ENCODE measurements at places on chromosomes 4 and X.

DNA sequence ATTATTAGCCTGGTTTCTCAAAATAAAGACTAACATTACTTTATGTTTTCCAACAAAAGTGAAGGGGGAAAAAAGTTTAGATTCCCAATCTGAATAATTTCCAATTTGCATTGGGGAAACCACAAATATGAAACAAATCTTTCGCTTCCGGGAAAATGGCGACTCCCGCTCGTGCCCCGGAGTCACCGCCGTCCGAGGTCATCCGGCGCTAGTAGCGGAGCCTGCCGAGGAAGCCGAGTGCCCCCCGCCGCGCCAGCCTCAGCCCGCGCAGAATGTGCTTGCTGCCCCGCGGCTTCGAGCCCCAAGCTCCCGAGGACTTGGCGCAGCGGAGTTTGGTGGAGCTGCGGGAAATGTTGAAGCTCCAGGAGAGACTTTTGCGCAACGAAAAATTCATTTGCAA, 75.0 kb upstream of the TMPRSS11A start:
- DNase-seq, result no peak

GRCh38 chr4:14138106-14138505, 510.6 kb upstream of the BOD1L1 start:
- no peak for DNase-seq

DNA sequence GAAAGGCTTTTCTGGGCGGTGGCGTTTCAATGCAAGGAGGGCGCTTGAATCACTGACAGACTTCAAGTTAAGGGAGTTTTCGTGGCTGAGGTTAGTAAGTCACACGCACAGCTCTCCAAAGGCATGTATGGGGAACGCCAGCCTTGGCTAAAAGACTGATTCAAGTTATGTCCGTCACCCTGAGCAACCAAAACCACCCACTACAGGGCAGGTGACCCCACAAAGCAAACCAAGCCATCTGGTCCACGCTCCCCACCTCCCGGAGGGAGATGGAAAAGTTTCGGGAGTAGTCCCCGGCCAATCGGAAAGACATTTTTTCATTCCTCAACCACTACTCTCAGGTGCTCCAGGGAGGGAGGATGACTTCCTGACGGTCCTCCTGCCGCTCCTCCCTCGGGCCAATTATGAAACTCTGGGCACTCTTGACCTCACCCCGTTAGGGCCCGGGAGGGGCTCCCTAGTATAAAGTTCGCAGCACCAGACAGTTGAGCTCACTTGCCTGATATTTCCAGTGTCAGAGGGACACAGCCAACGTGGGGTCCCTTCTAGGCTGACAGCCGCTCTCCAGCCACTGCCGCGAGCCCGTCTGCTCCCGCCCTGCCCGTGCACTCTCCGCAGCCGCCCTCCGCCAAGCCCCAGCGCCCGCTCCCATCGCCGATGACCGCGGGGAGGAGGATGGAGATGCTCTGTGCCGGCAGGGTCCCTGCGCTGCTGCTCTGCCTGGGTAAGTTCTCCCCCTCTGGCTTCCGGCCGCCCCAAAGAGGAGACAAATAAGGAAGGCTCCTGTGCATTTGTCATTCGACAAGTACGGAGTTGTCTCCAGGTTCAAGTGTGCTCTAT, at the start of gene EREG:
Gene EREG, plus strand, starts transcription at position 494 of the 840 bp plus-strand sequence. Its CDS starts 164 bp downstream, at position 658.
- no peak for DNase-seq

DNA sequence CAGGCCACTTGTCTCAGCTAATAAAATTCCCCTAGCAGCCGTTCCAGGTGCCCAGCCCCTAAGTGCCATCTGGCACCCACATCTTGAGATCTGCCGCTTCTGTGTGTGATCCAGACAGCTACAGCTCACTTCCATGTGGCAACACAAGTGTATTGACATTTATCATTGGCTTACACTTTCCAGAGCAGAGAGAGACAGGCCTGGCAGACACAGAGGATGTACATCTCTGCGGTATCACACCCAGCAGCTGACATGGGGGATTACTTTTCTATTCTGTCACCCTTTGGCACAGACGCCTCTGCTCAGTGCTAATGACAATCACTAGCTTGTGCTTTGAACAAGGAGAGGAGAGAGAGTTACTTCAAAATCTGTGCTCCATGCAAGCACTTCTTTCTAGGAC, 195.9 kb downstream of the KDR start:
- no peak for DNase-seq

- DNase-seq, result no peak
These were observed 290.9 kb downstream of the KCTD8 start for GRCh38 chr4:44157611-44158277.

- no peak for DNase-seq
These were observed 52.5 kb upstream of the INTU start for GRCh38 chr4:127580300-127580699.

- DNase-seq, result no peak
These were observed 20.6 kb upstream of the MAML3 start for GRCh38 chr4:140174543-140174942.

GRCh38 chr4:66216252-66216651, 546.0 kb upstream of the EPHA5 start:
- no peak for DNase-seq

DNA sequence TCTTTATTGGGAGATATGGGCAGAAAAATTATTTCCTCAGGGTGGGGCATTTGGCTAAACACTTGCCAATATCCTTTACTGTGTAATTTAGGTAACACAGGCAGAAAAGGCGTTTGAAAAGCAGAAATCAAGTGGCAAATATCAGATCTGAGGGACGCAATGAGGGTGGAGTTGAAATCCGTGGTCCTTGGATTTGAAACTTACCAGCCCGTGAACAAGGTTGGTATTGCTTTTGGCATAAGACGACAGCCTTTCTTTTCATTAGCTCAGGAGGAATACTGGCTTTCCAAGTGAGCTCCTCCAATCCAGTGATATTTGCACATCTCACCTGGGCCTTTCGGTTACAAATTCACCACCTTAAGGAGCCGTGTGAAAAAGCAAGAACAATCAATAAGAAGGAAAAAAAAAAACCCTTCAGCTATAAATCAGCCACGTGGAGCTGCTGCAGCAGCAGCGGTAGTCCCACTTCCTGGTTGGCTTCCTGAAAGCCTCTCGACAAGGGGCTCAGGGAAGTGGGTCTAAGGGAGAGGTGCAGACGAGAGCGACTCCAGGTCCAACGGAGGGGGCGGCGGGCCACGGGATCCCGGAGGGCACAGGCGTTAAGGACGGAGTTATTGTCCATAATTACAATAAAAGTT, 734 bp upstream of the GALNT7 start:
- no peak for DNase-seq

- DNase-seq, result no peak
These were observed 426 bp upstream of the XIAP start for GRCh38 chrX:123859409-123859845.

DNA sequence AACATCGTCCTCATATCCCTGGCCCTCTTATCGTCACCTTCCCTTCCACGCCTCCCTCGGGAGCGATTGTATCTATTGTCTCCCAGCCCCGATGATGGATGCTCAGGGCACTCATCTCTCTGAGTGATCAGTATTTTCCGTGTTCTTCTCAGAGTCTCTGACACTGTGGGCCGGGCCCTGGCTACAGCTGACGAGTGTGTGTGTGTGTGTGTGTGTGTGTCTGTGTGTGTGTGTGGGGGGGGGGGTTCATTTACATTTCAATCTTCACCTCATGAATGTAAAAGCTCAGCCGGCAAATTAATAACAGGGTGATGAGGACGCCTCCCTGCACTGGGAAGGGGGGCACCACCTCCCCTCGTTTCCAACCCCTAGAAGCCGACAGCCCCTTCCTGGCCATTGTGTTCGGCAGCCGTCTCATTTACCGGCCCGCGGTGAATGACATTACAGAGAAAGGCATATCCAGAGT, 159.5 kb downstream of the SHOX start:
- DNase-seq, result no peak

DNA sequence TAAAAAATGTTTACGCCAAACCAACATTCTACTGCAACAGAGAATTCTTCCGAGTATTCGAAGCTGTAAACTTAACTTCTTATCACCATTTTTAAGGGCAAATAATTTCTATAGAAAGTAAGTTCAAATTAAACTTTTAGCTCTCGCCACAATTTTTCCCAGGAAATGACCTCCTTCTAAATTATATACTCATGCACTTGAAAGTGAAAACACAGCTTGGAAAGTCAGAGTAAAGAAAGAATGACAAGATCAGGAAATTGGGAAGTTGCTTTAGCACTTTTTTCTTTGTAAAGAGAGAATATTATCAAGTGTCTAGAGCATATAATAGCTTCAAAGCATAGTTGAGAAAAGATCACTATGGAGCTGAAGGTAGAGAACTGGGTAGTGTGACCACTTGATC, 1.2 kb downstream of the CYBB start:
- no peak for DNase-seq

- no peak for DNase-seq
These were observed 196.3 kb upstream of the MAB21L2 start for GRCh38 chr4:150385606-150386005.

DNA sequence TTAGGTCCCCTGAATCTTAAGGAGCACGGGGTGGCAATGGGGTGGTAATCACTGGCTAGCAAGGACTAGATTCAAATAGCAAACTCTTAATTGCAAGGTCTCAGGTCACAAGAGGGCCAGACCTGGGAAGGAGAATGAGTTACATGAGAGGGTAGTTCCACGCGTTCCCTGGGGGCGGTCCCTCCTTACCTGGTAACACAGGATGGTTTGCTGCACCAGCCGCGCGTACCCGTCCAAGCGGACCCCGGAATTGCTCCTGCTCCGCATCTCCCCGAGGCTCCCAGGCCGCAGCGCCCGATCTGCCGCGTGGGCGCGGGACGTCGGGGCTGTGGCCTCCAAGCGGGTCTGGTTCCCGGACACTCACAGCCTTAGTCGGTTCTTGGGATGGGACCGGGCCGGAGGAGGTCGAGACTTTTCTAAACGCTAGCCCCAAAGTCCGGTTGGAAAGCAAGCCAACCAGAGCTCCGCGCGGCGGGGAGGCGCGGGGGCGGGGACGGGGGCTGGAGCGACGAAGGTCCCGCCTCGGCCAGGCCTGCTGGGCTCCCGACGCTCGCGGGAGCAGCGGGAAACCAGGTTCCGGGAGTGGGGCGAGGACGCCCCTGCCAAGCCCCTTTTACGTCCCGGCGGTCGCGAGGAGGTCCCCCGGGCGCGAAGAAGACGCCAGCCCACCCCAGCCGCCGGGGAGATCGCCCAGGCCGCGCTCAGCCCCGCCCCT, at the start of gene PHKA2:
Gene PHKA2, minus strand, starts transcription at position 449 of the 715 bp plus-strand sequence. Its CDS starts 182 bp downstream, at position 267.
- no peak for DNase-seq

All from stimulated activated CD4-positive, alpha-beta T cell treated with anti-CD3 and anti-CD28 coated beads, Interleukin-1b, Interleukin-23, amount 100 ng/mL, for 1 hour (primary cell).